ENCODE measurements at places on chromosomes 4 and X.

GRCh38 chr4:118087366-118087765, 53.1 kb downstream of the NDST3 start:
- DNase-seq: no peak

GRCh38 chr4:177405508-177405907, 36.7 kb downstream of the AGA start:
- no peak for DNase-seq

DNA sequence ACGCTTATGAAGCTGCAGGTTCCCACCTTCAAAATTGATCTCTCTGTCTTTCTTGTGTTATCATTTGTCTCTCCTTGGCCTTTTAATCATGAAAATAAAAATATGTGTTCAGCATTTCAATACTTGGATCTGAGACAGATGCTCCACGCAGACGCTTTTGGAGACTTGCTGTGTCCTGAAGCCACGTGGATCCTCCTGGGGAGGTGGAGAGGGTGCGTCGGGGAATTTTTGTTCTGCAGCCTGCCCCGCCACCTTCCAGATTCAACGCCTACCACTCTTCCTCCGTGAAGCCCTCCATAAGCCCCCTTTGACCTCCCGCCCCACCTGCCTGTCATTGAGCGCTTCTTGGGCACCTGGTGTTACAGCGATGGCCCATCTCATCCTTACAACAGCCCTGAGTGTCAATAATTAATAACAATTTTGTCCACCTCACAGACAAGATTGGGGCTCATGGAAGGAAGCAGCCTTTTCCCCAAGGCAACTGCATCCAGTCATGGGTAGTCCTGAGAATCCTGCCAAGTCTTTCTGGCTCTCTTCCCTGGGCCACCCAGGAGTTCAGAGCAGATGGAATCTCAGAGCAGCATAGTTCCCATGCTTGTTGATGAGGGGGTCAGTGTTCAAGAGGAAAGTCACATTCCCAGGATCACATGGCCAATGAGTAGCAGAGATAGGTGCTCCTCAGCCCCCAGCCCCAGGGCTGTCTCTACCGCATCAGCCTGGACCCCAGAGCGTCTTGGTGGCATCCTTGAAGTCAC, 172.6 kb upstream of the PSAPL1 start:
- DNase-seq: no peak

DNA sequence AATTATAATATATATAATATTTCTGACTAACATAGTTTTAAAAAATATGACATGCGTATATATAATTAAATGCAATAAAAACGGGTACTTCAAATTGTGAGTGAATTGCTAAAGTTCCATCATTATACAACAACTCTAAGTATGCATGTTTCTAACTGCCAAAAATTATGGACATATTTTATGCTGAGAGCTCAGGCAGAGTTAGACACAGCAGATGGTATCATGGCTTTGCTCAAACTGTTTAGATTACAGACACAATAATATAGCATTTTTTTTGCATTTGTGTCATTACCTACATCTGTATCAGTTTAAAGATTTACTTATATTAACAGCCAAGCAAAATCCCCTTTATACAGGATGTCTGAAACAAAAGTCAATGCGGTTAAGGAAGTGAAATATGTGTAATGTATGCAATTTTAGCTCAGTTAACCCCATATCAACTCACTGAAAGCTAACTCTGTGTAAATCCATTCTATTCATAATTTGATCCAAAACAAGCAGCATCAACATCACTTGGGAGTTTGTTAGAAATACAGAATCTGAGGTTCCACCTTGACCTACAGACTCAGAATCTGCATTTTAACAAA, 119.1 kb upstream of the CNKSR2 start:
- DNase-seq: no peak

- DNase-seq: no peak
Measured at GRCh38 chr4:74451214-74451661, 6.3 kb downstream of the AREG start.

DNA sequence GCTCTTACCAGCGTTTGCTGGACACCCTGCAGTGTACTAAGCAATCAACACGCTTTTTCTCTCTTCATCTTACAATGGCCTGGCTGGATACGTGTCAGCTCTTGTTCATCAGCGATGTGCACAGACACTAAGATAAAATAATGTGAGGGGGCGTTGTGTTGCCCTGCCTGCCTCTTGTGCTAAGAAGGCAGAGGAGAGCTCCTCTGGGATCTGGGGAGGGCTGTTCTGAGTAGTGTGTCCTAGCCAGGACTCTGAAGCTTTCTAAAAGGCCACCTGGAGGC, 49.7 kb downstream of the NELFA start:
- no peak for DNase-seq

DNA sequence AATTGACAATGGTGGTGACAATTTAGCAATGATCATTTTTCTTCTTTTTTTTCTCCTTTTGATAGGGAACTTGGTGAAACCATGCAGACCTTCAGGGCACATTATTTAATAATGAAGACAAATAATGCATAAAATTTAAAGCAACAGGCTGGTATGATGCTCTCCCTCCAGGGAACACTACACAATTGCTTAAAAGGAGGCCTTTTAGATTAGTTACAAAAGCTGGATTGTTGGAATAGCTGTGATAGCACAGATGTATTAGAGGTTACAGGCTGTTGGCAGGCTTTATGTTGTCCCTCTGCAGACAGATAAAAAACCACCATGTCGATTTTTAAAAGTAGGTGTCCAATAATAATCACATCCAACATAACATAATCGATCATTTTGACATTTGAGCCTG, 307.0 kb downstream of the ADGRL3 start:
- no peak for DNase-seq

DNA sequence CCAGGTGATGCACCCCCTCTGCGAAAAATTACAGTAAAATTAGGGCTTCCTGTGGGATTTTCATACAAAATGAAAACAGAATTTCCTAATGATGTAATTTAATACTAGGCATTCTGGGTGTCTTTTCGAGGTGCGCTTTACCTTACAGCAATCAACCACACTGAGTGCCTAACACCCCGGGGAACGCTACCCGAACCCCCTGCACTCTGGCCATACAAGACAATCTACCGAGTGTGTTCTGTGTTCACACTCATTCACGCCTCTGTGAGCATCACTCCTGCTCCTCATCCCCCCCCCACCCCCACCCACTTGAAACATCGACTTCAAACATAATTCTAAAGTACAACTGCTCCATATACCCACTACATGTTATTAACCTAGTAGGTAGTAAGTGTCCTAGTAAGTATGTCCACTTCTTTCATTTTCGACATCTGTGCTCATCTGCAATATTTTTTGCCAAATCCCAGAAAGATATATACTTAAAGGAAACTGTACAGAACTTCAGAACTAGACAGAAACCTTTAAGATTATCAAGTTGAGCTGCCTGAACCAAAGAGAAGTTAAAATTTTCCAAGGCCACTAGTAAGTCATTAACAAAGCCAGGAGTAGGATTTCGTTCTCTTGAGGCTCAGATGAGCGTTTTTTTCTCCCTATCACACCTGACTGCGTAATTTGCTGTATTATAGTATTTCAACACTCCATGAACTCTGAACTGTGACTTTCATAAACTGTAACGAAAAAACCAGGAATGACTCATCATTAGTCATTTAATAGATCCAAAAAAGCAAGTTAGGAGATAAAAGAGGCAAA, 80.0 kb downstream of the FAT1 start:
- no peak for DNase-seq

DNA sequence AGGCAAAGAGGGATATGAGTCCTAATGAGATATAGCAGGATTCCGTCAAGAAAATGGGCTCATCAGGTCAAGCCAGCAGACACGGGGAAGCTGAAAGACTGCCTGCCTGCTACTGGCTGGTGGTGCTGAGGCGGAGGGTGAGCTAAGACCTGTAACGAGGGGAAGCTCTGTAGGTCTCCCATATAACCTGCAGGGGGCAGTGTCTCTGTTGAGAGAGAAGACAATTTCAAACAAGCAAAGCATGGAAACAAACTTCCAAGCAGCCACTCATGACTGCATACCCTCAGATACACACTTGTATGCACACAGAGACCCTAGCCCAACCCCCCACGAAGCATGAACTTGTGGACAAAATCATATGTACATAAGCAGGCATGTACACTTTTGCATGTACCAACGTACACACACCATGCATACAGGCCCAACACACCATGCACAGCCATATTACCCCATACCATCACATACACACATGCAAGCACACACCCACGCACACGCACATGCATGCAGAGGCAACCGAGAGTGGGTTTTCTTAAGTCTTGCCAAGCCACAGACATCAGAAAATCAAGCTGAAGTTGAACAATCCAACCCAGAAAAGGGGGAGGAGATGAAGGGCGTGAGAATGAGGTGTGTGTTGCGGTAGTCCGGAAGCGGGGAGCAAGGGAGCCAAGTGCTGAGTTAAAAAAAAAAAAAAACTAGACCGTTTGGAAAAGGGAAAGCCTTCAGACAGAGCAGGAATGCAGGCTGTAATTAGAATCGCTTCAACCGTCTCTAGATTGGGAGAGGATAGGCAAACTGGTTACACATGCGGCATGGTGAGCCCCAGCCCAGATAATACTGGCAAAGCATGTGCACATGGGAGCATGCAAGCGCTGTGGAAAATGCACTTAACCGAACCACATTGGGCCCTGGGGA, 71.0 kb downstream of the PJA1 start:
- peak; percentile 5 for DNase-seq

- no peak for DNase-seq
Measured at GRCh38 chr4:61630548-61630947, 430.4 kb downstream of the ADGRL3 start.

- DNase-seq: no peak
Measured at GRCh38 chr4:3699678-3700077, 66.5 kb upstream of the ADRA2C start.

DNA sequence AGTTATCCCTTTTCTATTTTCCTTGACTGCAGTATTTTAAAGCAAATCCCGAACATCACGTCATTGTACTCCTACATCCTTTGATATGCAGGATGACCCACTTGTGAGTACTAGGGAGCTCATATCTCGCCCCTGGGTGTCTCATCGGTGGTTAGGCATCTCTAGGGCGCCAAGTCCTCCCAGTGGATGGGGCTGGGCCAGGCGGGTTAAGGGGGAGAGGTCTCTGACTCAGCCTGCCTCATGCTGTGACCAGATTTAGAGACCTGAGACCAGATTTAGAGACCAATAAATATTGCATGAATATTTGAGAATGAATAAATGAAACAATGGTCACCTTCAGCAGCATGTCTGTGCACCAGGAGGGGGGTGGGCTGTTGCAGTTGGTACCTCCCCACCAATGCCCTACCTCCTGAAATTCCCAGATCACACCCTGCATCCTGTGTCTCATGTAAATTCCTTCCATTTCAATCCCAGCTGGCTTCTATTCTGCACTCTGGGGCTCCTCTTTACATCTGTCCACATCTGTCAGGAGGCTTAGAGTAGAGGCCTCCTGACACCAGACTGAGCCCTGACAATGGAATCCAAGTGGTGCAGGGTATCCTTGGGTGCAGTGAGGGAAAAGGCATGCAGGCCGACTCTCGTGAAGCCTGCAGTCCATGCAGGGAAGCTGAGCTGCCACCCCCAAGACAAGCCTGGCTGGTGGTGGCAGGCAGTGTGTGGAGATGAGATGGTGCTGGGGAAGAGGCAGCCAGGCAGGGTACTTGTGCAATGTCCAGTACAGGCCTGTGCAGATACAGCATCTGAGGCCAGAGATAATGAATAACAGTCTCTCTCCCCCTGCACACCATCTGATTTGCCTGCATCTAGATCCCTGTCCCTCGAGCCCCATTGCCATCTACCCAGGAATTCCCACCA, 5.2 kb downstream of the APLN start:
- DNase-seq: no peak

GRCh38 chr4:159146488-159146887, 43.6 kb downstream of the RAPGEF2 start:
- no peak for DNase-seq

DNA sequence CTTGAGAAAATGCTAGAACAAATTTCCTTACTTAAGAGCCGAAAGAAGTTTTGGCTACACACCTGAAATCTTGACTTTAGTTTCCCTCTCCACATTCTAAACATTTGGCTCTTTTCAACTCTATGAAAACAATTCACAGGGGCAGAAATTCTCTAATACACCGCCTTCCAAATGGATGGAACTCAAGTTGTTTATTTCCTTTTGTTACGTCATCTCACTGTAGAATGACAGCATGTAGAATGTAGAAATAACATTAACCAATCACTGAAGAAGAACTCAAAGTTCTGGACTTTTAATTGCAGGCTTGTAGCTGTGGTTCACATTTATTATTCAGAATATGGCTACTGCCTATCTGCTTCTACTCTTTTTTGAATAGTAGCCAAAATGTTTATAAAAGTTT, 1.9 kb downstream of the DMP1 start:
- DNase-seq: no peak

DNA sequence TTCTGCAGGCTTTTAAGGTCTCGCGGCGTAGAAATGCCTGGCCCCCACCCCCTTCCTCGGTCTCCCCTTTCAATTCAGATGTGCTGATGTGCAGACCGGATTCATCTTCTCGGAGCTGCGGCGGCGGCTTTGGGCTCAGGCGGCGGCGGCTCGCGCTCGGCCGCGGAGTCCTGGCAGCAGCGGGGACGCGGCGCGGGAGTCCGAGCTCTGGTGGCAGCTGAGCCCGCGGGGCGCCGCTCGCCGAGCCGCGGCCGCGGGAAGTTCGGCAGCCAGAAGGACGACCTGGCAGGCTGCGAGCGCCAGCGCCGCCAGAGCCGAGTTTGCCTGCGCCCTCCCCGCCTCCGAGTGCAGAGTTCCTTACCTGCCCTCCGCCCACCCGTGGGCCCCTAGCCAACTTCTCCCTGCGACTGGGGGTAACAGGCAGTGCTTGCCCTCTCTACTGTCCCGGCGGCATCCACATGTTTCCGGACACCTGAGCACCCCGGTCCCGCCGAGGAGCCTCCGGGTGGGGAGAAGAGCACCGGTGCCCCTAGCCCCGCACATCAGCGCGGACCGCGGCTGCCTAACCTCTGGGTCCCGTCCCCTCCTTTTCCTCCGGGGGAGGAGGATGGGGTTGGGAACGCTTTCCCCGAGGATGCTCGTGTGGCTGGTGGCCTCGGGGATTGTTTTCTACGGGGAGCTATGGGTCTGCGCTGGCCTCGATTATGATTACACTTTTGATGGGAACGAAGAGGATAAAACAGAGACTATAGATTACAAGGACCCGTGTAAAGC, 448 bp downstream of the TLL1 start:
- DNase-seq: no peak

- DNase-seq: no peak
Measured at GRCh38 chr4:114349543-114350175, 248.9 kb upstream of the UGT8 start.

GRCh38 chr4:8607603-8608481, 15.3 kb downstream of the CPZ start:
- peak; percentile 4 for DNase-seq

- no peak for DNase-seq
Measured at GRCh38 chr4:140469791-140470733, 28.0 kb downstream of the MGAT4D start.

- no peak for DNase-seq
Measured at GRCh38 chr4:185550933-185551332, 15.6 kb upstream of the PDLIM3 start.

DNA sequence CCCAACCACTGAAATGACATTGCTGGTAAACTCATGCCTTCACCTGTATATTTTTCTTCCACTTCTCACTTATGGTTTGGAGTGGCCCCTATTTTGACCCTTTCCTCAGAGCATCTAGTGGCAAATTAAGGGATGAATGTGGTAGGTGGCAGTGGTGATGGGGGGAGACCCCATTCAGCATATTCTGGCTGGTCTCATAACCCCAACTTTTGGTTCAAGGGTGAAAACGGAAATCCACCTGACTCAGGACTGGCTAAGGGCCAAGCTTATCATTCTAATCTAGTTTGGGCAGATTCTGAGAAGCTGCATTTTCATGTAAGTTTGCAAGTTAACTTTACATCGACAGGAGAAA, 47.0 kb upstream of the NSUN7 start:
- DNase-seq: no peak

Measured in stimulated activated CD4-positive, alpha-beta T cell treated with anti-CD3 and anti-CD28 coated beads, Interleukin-1b, Interleukin-23, amount 100 ng/mL, for 4 hours (primary cell).